ENCODE measurements at places on chromosomes 3 and 15.

- no peak for DNase-seq
Measured at GRCh38 chr3:183188895-183189462, 26.4 kb upstream of the LAMP3 start.

DNA sequence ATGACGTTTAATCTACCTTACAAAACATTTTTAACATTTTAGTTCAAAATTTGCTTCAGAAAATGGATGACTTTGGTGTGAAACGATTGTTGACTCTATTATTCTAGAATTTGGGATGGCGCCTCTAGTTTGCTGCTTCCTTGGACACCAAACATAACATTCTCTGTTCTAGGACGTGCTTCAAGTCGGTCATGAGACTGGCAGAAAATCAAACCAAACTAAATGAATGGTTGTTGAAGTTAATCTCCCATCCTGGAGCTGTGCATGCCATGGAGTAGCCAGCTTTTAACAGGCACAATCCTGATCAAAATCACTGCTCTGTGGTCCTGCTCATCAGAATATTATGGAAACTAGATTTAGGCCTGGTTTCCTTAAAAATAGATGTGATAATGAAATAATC, 9.6 kb upstream of the LRRFIP2 start:
- no peak for DNase-seq

GRCh38 chr3:10468613-10469354, 36.6 kb downstream of the ATP2B2 start:
- no peak for DNase-seq

GRCh38 chr3:112761062-112761638, 85.5 kb downstream of the CD200R1L start:
- no peak for DNase-seq

DNA sequence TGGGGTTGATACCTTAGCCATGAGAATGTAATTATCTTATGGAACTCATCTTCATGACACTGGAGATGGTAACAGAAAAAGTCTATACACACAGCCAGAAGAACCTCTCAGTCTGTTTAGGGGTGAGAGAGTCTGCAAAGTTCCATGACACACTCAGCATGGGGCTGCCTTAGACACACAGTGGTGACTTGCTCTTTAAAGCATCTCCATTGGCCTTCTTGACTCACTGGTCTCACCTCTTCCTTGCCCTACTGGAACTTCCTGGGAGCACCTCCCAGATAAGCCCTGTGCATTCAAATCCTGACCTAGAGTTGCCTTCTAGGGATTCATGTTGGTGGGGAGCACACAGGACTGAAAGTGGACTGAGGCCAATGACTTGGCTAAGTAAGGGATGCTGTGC, 9.3 kb downstream of the MAGI1 start:
- DNase-seq: no peak

DNA sequence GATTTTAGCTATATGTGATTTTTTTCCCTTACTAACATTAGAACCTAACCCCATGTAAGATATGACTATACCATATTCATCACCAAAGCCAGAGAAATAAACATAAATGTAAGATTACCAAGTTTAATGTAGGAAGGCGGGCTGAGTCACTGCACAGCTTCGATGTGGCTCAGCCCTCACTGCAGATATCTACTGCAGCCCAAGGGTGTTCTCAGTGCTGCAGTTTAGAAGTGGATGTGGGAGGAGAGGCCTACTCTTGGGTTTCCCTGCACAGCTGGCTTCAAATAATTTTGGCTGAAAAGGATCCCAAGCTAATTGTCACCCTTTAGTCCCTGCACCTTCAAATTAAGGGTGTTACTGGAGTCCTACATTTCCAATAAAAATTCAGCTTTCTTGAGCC, 9.3 kb downstream of the ARPP19 start:
- DNase-seq: peak; percentile 20

- DNase-seq: no peak
Measured at GRCh38 chr15:97929456-97930229, 30.9 kb upstream of the ARRDC4 start.

GRCh38 chr3:14248849-14249523, 70.4 kb downstream of the LSM3 start:
- no peak for DNase-seq

DNA sequence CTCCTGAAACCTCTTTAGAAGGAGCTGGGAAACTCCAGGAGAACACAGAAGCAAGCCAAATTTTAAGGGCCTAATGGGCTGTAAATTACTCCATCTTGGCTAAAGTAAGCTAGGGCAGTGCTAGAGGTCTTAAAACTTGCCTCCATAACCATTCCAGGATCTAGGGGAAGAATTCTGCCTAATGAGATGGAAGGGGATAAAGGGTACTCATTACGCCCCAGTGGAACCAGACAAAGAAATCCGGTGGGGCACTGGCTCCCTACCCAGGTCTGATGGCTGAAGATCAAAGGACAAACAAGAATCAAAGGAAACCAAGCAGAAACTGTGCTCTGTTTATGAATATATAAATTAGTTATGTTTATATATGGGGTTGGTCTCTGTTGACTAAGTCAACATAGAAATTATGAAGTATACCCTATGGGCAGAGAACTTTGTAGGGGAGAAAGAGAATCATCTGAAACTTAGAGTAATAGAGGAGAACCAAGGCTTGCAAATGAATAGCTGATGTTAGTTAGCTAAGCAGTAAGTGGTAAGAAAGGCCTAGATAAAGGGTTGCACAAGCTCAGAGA, 57.8 kb downstream of the NCEH1 start:
- no peak for DNase-seq

DNA sequence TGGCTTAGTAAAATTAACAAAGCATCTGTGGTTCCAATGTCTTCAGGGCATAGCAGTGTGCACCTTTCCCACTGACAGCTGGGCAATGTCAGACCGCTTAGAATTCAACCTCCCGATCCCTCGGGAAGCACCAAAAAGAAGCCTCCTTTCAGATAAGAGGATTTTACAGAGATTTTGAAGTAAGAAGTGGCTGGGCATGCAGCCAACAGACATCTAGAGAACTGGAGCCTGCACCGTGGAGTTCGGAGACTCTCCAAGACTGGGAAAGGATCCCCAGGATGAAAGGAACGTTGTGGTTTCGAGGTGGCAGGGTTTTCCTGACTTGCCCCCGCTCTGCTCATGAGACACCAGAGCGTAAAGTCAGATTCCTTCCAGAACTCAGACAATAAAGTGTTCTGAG, 5.3 kb downstream of the FAM174B start:
- DNase-seq: no peak

GRCh38 chr3:131107637-131108433, 81.2 kb downstream of the NEK11 start:
- DNase-seq: no peak

GRCh38 chr3:59320080-59320479, 270.3 kb upstream of the CFAP20DC start:
- DNase-seq: no peak

GRCh38 chr3:194369522-194370279, at the start of gene LRRC15:
TSS of gene LRRC15 (minus strand) at chr3:194369743. CDS start at chr3:194361043, 8,700 bp downstream.
- no peak for DNase-seq

DNA sequence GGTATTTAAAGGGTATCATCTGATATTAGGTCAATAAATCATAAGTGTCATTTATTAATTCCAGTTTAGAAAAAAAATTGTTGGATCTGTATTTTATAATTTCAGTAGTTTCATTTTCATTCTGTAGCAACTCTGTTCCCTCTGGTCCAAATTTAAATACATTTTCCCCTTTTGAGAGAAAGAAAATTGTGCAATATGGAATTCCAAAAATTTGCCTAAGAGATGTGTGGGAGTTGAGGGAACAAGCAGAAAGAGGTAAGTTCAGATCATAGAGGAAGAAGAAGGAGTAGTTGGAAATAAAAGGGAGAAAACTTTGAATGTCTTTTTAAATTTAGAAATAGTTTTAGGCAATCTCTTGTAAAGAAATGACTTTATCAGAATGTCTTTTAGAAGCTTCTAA, 48.9 kb upstream of the MME start:
- no peak for DNase-seq

- DNase-seq: no peak
Measured at GRCh38 chr3:16174026-16174355, 489 bp upstream of the GALNT15 start.

DNA sequence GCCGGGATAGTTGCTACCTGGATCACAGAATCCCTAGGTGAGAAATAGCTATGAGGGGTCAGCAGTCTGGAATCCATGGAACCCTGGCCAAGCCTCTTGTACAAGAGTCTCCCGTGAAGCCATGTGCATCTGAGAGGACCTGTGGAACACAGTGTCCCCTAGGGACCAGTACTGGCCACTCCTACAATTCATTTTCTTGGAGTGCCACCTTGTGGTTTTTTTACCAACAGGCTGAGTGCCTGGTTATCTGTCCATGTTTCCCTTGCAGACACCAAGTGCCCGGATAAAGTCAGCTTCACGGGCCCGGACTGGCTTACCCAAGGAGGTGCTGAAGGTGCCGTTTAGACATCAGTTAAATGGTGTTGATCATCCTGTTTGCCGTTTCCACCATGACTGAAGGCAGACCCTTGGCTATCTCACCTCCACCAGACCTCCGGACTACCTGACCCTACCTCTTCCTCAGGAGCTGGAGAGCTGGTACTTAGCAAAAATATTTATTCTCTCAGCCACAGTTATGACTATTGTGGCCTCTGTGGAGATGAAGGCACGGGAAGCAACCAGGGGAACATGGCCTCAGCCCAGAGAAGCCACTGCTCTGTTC, 93.9 kb downstream of the RBPMS2 start:
- DNase-seq: no peak

GRCh38 chr3:24670871-24671270, 176.2 kb upstream of the THRB start:
- DNase-seq: no peak

DNA sequence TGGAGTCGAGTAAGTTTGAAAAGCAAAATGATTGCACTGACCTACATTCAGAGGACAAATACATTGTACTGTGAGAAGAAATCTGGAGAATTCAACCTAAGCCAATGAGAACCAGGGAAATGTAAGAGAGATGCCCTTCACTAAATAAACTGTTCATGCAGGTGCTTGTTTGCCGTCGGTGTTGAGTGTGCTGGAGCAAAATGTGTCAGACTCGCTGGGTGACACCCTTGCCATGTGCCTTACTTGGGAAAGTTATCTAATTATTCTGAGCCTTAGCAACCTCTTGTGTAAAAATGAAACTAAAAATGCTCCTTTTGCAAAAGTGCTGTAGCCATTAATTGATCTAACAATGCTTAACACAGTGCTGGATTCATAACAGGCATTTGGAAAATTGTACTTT, 140.4 kb downstream of the GABRB3 start:
- no peak for DNase-seq

- no peak for DNase-seq
Measured at GRCh38 chr3:151135541-151136337, 50.3 kb downstream of the MED12L start.

- DNase-seq: no peak
Measured at GRCh38 chr3:85576091-85576690, 617.4 kb downstream of the CADM2 start.

GRCh38 chr15:70539409-70539808, 223.9 kb downstream of the UACA start:
- DNase-seq: no peak

DNA sequence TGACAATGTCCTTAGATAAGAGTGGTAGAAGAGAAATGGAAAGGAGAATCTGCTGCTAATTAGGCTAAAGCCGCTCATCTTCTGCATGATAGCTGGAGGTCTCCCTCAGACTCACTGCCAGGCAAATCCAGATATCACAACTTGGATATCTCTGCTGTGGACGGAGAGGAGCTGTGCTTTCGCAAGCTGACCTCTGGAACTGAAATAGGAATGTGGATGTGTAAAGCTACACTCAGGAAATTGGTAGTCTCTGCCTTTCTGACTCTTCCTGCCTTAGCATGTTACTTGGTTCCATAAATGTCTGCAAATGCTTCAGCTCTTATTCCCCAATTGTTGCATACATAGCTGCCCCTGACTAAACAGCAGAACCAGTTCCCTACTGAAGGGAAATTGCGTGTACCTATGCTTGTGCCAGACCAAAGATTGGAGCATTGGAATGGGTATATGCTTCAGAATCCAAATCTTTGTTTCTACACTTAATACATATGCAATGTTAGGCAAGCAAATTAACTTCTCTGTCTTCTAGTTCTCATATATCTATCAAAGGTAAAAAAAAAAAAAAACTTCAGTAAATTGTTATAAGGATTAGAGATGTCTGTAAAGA, 74.7 kb upstream of the ROBO2 start:
- no peak for DNase-seq

DNA sequence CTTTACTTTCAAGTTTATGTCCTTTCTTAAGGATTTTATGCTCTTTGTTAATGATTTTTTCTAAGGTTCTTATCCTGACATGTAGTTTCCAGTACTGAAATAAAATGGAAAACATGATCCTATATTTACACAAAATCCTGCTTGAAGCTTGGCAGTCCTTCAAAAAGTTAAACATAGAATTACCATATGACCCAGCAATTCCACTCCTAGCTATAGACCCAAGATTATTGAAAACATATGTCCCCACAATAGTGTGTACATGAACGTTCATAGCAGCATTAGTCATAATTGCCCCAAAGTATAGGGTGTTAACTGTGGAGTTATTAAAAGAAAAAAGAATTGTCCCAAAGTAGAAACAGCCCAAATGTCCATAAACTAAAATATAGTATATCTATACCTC, 33.2 kb downstream of the ITGB5 start:
- no peak for DNase-seq

- DNase-seq: no peak
Measured at GRCh38 chr15:33194237-33194636, 277 bp downstream of the FMN1 start.

DNA sequence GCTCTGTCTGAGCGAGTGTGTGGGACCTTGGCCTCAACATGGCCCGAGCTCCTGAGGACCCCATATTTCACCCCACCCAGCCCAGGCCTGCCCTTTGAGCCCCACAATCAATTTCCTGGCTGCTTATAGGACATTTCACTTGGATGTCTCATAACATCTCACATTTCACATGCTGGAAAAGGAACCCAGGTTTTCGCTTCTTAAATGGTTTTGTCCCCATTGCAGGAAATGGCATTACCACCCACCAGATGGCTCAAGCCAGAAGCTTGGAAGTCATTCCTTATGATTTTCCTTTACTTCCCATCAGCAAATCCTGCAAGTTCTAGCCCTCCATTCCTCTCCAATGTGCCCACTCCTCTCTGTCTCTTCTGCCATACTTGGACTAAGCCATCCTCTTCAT, 14.9 kb downstream of the ITGA11 start:
- DNase-seq: no peak

- no peak for DNase-seq
Measured at GRCh38 chr3:27658741-27659140, 63.4 kb downstream of the EOMES start.

GRCh38 chr3:179921500-179921899, 115.2 kb downstream of the PEX5L start:
- no peak for DNase-seq

DNA sequence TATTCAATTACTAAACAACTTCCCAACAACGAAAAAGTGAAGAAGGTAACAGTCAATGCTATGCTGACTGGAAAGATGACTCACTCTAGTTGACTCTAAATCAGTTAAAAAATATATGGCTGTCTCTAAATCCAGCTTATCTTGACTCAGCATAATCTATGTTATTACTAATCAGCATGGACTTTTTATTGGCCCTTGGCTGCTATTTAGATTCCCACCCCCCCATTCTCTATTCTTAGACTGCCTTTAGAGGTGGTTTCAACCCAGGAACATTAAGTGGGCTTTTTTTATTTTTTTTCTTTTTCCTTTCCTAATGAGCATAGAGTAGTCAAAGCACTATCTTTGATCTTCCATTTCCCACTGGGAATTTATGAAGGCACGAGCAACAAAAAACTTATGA, 1.9 kb downstream of the PCOLCE2 start:
- DNase-seq: no peak
